ENCODE measurements at places on chromosomes 2 and 18.

DNA sequence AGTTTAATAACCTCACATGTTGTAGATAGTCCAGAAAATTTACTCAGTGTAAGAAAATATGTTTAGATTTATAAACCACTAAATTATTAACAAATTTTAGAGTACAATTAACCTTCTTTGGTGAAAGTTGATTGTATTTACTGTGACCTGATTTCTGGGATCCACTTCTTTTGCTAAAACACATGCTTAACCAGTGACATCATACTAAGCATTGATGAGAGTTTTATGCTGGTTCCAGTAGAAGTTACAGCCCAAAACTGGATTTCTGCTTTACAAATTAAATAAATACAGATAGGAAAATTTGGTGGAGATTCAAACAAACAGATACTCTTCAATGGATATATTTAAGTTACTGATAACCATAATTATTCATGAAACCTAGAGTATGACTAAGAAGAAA, 40.9 kb downstream of the RBBP8 start:
- DNase-seq = no peak

DNA sequence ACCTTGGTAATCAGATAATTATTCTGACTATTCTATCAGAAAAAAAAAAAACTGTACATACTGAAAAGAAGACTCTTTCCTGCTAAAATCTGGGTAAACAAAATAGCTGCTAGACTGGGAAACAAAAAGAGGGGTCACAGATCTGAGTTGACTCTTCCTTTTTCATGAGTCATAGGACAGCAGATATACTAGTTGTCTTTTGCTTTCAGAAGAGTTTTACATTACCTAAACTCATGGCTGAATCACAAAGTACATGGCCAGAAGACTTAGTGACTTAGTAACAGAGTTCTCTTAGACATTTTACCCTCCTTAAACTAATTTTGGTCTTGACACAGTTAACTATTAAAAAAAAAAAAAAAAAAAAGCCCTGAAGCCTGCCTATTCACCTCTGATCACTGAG, 834.0 kb upstream of the FSHR start:
- no peak for DNase-seq

DNA sequence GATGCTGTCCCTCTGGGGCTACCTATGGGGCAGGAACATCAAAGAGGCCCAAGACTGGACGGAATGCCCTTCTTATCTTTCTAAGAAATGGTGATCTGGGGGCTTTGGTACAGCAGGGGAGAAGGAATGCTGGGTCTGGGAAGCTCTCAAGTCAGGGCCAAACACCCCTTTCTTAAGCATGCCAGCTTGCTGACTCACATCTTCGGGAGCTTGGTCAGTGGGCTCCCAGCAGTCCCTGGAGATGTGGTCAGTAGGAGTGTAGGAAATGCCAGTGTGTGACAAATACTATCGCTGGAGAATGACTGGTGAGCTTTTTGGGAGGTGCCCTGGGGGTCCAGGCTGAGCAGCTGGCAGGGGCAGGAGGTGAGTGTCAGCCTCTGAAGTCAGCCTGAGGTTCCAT, 105.0 kb upstream of the CDC42EP3 start:
- no peak for DNase-seq

GRCh38 chr2:219126555-219126954, 34.1 kb downstream of the NHEJ1 start:
- DNase-seq = no peak

- DNase-seq = no peak
Observed at GRCh38 chr2:6777626-6778025, 88.1 kb downstream of the CMPK2 start.

DNA sequence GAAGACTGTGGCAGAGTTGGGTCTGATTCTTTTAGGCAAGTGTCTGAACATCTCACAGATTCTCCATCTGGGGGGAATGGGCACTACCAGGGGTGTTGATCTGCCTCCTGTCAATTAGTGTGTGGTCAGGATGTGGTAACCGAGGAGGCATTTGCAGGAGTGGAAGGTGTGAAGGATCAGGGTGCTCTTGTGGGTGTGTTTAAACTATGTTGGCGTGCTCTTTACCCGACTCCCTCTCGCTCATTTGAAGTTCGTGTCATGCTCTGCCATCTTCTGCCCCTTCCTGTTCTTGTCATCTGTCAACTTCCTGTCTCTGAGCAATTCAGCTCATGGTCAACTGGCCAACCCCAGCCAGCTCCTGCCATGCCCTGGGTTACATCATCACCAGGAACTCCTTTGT, 107.9 kb downstream of the RTN4 start:
- no peak for DNase-seq

DNA sequence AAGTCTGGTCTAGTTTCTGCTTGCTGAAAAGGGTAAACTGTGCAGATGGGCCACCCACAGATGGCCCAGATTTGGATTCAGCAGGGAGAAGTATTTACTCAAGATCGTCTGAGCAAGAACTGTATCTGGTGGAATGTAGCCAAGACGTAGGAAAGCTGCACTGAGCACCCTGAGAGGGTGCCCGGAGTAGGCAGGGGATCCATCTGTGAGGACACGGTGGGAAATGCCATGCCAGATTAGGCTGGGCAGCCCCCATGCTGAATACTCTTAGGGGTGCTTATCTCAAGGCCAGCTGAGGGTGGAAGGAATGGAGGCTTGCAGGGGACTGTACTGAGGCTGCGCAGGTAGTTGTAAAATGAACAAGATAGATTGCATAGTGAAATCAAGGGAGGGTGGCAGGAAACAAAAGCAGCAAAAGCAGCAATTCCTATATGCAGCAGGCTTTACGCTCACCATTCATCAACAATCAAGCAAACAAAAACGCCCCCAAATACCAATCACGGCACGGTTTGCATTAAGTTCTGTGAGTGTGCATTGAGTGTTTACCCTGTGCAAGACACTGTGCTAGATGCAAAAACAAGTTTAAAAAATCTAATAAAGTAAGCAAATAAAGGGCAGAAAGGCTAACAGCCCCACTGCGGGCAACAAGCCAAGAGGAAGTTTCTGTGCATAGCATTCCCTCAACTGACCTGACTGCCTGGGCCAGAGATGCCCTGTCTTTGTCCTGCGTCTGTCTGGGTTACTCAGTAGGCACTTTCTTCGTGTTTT, 32.2 kb upstream of the LPIN2 start:
- no peak for DNase-seq

- DNase-seq = no peak
Observed at GRCh38 chr2:152443771-152444170, 108.8 kb downstream of the FMNL2 start.

- DNase-seq = no peak
Observed at GRCh38 chr18:34483198-34483597, 226.9 kb upstream of the DTNA start.

DNA sequence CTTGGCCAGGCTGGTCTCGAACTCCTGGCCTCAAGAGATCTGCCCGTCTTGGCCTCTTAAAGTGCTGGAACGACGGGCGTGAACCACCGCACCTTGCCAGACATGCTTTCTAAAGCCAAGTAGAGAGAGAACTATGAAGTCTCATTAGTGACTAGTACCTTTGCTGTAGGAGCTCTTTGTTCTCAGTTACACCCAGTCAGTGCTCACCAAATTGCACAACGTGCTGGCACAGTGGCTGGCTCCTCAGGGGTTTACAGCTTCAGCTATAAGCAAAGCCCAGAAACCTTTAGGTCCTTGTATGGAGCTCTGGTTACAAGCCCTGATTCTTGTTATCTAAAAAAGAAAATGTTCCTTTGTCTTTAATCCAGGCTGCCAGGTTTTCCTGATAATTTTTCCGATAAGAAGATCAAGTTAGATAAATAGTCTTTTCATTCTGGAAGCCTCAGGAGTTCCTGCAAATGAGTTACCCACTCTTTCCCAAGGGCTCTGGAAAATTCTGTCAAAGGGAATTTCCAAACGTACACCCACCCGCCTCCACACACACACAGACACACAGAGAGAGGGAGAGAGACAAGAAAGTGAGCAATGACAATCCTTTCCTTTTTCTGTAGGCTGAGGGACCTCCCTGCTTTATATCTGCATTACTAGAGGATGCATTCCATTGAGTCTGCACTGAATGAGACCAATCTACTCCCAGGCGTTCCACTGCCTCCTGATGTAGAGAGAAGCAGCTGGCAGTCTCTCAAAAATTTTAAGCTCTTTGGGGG, 100.2 kb upstream of the CSRNP3 start:
- DNase-seq = no peak

- DNase-seq = no peak
Observed at GRCh38 chr2:160060297-160060696, 2.1 kb downstream of the PLA2R1 start.

DNA sequence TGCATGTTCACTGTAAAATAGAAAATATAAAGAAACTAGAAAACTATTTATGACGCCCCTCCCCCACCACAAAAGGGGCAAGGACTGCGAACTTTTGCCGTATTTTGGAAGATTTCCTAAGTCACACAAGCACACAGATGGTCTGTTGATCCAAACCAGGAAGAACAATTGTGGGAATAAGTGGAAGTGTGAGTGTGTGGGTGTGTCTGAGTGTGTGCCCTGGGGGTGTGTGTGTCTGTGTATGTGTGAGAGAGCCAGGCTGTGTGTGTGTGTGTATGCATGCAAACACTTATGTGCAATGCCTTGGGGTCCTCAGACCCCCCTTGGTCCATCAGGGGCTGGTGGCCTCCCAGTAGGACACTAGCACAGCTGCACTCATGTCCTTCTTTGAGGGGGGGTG, 43.1 kb downstream of the HPCAL1 start:
- no peak for DNase-seq

DNA sequence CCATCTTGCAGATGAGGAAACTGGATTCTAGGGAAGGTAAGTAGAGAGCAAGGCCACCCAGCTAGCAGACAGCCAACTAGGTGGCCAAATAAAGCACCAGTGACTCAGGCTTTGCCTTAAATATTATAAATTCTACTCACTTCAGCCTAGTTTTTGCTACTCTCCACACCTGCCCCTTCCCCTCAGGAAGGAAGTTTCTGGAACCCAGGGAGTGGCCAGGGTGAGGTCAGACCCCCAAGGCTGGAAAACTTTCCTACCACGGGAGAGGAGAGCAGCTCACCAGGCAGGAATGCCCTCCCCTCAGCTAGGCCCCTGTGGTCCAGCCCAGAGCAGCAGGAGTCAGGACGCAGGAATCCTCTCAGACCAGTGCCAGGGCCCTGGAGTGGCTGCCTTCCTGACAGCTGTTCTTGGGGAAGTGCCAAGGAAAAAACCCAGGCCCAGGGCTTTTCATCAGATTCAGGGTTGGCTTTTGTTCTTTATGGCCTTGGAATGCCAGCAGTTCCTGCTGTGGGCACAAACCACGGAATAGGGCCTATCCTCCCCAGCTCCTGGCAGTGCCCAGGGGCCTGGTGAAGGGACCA, 5.1 kb upstream of the PAX8 start:
- DNase-seq = no peak

- no peak for DNase-seq
Observed at GRCh38 chr2:10048501-10049171, 5.3 kb downstream of the KLF11 start.

- no peak for DNase-seq
Observed at GRCh38 chr2:24259316-24259715, 84.5 kb downstream of the FAM228A start.

DNA sequence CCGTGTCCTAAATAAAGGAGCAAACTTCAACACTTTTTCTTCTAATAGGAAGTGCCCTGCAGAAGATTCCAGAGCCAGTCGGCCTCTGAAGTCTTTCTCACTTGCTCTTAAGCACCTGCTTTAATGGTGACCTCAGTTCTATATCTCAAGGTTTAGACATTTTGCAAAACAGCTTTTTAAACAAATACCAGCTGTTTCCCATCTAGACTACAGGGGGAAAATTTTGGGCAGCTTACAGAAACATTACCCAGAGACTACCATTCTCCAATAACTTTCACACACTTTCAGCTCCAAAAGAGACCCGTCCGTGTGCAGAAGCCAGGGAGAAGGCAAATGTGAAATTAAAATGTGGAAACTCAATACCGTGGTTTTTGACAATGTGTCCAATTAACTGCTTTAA, 285.3 kb upstream of the CCDC68 start:
- DNase-seq = no peak

- DNase-seq = no peak
Observed at GRCh38 chr2:20574930-20575329, 76.0 kb downstream of the HS1BP3 start.

DNA sequence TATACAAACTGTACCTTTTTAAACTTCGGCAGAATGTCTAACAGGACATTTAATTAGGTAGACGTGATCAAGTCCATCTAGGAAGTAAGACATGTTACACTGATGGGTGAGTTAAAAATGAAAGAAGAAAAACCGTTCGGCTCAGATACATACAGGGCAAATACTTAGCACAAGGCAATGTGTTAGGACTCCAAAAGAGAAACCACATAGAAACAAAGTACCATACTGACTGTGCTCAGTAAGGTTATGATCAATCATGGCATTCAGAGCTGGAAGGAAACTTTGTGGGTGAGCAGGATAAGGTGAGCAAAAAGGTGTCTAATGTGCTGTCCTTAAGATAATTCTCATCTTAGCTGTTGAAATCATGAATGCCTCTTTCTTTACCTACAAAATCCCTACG, 211.9 kb downstream of the STK39 start:
- DNase-seq = no peak

- no peak for DNase-seq
Observed at GRCh38 chr2:132797556-132797955, 127.6 kb upstream of the LYPD1 start.

DNA sequence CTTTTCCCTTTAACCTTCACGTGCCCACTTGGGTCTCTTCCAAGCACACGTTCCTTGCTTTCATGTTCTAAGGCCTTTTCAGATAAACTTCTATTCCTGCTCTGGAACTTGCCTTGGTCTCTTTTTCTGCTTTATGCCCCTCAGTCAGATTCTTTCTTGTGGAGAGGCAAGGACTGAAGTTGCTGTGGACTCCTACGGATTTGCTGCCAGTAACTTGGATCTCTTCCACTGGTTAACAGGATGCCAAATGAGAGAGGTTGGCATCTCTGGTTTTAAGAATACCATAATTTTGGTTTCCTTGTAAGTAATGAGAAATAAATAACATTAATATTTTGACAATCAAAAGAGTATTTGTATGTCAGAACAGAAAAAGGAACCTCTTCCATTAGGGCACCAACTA, 33.0 kb downstream of the COMMD1 start:
- no peak for DNase-seq

- no peak for DNase-seq
Observed at GRCh38 chr18:58953627-58954026, 89.0 kb downstream of the ZNF532 start.

GRCh38 chr18:51192026-51192425, 5.5 kb downstream of the MEX3C start:
- no peak for DNase-seq
